LNCaP clone FGC (cell line): ENCODE measurements at places on chromosomes 2 and 18.

GRCh38 chr18:42576124-42576523, 539.4 kb downstream of the RIT2 start:
- no peak for DNase-seq

DNA sequence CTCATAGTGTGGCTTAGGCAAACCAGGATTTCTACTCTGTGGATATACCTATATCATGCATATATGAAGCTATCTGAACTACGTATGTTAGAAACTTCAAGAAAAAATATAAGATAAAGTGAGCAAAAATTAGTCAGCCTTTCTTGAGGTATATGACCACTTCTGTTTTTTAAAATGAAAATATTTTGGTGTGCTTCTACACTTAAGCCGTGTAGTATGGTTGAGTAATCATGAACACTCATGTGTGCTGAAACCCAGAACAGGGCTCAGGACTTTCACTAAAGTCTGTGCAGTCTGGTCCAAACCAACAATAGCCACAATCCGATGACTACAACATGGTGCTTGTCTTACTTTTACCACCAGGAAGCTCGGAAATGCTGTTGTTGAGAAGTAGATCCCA, 48.9 kb upstream of the TMEM177 start:
- DNase-seq, result no peak

- DNase-seq, result no peak
These were observed 154.6 kb downstream of the EVA1A start for GRCh38 chr2:75406131-75406581.

GRCh38 chr2:43160778-43161177, 65.6 kb downstream of the ZFP36L2 start:
- DNase-seq, result no peak

DNA sequence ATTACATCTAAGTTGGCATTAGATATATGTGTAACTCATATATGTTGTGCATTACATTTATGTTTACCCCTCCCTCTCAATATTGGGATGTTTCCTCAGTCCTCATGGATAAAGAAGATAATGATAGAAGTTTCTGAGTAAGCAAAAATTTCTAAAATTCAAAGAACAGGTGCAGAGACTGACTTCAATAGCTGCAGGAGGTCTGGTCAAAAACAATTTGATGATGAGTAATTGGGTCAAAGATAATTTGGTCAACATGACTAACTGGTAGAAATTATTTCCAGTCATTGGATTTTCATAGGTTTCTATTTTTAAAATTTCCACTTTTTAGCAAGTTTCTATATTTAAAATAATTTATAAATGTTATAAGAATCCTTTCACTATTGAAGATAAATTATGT, 1130.9 kb upstream of the SLC39A10 start:
- DNase-seq, result no peak

- peak; percentile 25 for DNase-seq
These were observed at the start of the genes BABAM2 and RBKS for GRCh38 chr2:27890146-27890923. BABAM2 (plus strand) TSS chr2:27890729; CDS start chr2:27894557, 3,828 bp downstream. RBKS (minus strand) TSS chr2:27890387; CDS start chr2:27890345, 42 bp downstream.

GRCh38 chr2:23569761-23570365, 184.9 kb downstream of the KLHL29 start:
- no peak for DNase-seq

- no peak for DNase-seq
These were observed at the start of gene EMILIN1 for GRCh38 chr2:27078267-27079194. EMILIN1 (plus strand) TSS chr2:27078615; CDS start chr2:27079066, 451 bp downstream.

DNA sequence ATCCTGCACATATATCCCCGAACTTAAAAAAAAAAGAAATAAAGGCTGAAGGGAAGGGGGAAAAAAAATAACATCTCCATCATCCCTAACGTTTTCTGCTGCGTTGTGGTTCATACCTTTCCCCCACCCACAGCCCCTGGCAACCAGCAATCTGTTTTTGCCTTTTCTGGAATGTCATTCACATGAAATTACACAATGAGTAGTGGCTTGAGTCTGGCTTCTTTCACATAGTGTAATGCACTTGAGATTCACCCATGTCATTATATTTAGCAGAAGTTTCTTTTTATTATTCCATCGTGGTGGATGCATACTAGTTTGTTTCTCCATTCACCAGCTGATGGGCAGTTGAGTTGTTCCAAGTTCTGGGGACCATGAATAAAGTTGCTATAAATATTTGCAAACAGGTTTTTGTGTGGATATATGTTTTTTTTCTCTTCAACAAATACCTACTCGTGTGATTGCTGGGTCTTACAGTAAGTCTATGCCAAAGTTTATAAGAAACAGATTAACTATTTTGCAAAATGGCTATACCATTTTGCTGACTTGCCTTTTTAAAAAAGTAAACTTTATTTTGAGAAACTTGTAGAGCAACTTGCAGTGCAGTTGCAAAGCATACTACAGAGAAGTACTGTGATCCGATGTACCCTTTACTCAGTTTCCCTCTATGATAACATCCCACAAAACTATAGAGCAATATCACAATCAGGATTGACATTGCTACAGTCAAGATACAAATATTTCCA, 322.5 kb downstream of the LPIN1 start:
- DNase-seq, result no peak

DNA sequence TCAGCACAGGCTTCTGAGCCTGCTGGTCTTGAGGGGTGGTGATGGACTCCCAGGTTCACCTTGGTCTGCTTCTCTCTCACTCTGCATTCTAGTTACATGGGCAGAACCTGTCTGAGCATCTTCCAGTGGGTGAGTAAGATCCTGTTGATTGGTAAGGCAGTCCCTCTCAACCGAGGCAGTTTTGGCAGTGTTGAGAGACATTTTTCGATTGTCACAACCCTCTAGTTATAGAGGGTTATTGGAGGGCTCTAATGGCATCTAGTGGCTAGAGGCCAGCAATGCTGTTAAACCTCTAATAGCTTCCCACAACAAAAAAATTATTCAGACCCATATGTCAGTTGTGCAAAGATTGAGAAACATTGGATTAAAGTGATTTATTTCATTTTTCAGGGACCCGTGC, 9.3 kb upstream of the MGAT5 start:
- no peak for DNase-seq

- DNase-seq, result no peak
These were observed 132.8 kb upstream of the DOK6 start for GRCh38 chr18:69267895-69268294.

GRCh38 chr2:142200062-142200461, 69.2 kb upstream of the LRP1B start:
- DNase-seq, result no peak

DNA sequence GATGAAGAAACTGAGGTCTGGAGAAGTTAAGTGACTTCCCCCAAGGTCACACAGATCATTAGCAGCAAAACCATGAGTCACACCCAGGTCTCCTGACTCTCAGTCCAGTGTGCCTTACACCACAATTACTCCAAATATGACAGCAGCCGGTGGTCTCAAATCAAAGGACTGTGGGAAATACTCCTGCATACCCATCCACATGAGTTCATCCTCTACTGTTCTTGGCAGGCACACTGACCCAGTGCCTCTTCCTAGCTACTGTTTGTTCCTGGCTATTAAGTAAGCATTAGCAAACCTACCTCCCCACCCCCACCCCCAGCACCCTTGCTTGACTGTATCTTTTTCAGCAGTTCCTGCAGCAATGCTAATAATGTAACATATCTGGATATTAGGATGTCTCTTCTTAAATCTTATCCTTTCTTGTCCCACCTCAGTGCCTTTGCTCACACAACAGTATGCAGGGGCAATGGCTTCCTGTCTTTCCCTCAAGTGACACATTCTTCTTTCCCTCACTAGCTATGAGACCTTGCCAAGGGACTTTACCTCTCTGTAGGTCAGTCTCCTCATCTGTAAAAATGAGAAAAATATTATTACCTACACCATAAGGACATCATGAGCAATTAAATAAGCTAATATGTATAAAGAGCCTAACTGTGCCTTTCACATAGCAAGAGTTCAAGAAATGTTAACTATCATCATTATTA, 46.2 kb downstream of the FAM98A start:
- DNase-seq, result peak; percentile 13

GRCh38 chr2:241808051-241808720, 807 bp upstream of the NEU4 start:
- no peak for DNase-seq

DNA sequence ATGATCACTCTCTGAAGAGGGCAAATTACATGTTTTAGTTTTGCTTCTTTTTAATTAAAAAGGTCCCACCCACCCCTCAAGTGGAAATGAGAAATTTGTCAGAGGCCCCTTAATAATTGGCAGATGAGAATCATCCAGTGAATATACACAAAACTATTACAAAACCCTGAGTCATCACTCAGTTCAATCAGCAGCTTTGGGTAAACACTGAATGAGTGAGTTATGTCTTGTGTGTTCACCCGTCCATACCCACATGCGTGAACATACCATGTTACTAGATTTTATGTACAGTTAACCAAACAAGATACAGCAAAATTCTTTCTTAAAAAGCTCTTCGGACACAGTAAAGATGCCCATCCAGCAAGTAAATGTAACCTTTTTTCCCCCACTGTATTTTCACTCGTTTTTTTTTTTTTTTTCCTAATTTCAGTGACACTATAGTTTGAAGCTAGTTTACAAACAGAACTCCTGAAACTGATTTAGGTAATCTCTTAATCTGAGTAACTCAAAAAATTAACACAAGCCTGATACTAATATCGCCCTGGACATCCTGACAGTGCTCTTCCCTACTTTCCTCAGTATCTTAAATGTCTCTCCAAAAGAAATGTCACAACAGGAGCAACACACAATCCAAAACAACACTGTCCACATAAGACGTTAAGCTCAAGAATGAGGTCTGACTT, 1.4 kb downstream of the PSME4 start:
- DNase-seq, result peak; percentile 52

- peak; percentile 58 for DNase-seq
These were observed 34.4 kb downstream of the ITGA6 start for GRCh38 chr2:172461591-172462372.

- DNase-seq, result no peak
These were observed 942 bp upstream of the ZNF236 start for GRCh38 chr18:76821356-76821874.

DNA sequence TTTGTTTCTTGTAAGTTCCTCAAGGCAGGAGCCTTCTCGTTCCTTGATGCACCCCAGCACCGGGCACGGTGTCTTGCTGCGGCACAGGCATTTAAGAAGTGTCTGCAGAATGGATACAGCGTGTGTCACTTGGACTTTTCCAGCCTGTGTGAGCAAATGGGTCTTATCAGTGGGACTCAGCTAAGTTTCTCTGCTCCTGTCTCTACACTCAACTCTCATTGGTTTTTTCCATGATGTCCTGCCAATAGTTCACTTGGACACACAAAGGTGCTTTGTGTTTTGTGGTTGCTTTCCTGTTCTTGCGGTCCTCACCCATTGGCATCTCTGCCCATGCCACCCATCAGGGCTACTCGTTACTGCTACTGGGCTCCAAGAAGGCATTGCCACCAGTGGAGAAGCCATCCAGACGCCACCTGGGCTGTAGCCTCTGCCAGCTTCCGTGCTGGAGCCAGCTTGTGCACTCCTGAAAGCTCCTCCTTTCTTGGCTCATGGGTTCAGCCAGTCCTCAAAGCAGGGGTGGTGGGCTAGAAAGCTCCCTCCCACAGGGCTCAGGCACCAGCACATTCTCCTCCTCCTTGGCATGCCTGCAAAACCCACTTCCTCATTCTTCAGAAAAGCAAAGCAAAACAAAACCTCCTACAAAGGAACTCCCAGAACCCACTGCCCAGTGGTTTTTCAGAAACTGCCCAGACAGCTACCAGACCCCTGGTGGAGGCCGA, 41.4 kb downstream of the IL1R2 start:
- peak; percentile 54 for DNase-seq

DNA sequence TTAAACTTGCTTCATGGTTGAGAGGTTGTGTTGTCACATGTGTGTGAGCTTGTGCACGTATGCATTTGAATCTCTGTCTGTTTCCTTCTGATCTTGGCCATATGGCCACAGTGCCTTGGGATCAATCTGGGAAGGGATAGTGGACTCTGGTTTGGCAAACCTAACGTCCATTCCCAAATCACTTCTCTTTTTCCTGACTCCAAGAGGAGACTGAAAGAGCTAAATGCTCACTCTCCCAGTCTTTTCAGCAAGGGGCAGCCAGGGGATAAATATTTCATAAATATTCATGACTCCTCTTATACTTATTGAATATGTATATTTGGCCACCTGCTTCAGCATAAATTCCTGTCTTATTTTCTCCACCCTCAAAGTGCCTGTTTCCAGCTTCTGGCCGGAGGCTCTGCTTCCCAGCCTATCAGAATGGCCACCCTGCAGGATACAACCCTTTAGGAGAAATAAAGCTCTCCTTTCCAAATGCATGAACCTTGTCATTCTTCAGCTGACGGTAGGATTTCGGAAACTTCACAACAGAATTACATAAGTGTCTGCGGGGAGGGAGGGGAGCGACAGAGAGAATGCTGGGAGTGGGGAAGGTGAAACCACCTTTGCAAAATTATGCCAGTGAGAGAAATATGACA, 112.2 kb upstream of the COPS8 start:
- no peak for DNase-seq

DNA sequence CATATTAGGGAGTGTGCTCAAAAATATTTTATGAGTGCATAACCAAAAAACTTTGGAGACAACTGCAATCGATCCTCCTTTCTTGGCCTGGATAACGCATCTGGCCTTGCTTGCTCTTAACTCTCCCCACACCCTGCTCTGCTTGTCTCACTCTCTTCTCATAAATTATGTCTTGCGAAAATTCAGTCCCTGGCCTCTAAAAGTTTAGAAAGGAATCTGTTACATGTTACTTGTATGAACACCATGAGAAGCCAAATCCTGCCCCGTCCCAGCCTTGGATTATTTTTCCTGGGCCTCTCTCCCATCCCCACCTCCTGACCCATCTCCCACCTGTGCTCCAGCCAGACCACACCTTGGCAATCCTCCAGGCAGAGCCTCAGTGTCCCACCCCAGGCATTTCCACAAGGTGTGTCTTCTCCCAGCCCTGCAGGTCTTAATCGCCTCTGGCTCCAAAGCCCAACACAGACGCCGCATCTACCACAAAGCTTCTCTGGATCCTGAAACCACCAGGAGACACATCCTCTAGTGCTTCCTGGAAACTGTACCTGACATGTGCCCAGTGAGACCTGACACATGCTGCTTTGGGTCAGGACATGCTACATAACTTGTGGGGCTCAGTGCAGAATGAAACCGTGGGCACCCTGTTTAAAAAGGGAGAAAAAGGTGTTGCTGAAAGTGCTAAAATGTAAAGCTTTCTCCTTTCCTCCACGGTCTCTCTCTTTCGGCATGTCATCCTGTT, 99.6 kb upstream of the ST3GAL5 start:
- DNase-seq, result no peak
